Fibroblast of skin of left biceps (primary cell): ENCODE measurements at places on chromosomes 12 and 14.

GRCh38 chr12:79073506-79073905 is 208.9 kb downstream of the SYT1 start:
- DNase-seq: no peak

GRCh38 chr14:100109594-100109955 is 44.4 kb downstream of the EVL start:
- DNase-seq: no peak

- DNase-seq: no peak
These were observed 176.6 kb upstream of the KITLG start for GRCh38 chr12:88756917-88757316.

DNA sequence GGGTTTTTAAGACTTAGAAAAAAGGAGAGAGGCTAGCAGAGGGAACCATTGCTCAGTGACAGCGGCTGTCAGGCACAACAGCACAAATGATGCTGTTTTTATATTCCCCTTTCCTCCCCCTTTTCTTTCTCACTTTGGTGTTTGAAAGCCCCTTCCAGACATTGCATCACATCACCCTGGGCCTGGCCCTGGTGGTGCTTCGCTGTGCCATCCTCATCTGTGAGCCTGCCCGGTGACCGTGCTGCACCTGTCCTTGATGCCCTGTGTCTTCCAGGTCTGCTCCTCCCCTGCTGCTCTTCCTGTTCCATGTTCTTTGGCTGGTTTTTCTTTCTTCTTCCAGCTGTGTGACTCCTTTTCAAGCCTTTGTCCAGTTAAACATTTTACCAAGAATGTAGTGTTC is 24.8 kb downstream of the KLC1 start:
- DNase-seq: no peak

DNA sequence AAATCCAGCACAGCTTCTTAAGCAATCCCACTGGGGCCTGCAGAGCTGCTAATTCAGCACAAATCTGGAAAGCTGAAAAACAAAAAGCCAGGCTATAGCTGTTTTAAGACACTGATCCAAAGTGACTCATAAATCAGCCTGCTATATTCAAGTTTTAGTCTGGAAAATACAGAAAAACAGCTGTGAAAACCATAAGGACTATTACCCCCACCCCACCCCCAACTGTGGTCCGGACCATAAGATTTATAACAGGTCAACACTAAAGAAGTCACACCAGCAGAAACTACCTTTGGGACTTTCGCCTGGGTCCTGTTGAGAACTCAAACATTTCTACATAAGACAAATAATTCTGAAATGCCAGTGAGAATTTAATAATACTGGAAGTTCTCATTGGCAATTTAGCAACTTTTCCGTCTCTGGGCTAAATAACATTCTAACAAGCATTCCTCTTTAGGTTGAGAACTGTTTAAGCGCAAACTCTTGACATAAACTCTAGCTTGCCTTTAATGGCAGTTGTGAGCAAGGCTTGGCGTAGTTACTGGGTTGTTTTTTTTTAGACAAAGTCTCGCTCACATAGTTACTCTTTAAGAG is 3.3 kb downstream of the LRIG3 start:
- DNase-seq: peak; percentile 88

DNA sequence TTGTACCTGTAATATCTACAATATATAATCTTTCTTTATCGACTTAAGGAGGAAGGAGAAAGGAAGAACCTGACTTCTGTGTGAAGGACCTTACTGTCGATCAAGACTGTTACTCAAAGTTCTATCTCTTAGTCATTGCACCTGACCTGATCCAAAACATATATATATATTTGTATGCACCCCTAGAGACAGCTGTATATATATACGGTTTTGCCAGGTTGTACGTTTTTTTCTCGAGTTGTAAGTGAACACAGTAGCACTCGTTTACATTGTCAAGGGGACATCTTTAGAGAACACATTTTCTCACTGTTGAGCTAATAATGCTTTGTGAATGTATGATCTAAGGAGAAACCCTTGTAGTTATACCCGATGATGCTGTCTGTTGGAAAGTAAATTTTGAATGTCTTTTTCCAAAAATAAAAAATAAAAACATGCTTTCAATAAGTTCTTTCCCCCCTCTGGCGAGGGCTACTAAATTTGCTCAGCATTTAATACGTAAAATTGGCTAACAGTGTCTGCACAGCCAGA is 536 bp upstream of the SLC35E3 start:
- no peak for DNase-seq

DNA sequence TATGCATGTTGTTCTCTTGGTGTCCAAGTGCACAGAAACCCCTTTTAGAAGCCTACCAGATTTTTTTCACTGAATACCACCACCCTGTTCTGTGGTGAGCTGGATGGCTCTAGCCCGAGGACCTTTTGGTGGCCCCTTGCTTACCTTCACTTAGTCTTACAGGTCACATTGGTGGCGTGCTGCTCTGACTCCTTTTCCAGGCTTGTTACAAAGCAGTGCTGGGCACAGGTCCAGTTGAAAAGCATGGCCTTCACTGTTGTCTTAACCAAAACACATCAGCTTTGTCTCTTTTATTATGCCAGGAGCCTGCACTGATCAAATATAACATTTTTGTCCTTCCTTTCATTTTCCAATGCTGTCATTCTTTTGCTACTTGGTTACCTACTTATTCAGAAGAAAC is 43.6 kb upstream of the ARHGAP5 start:
- DNase-seq: no peak

- no peak for DNase-seq
These were observed 2.2 kb upstream of the ATXN3 start for GRCh38 chr14:92108345-92109254.

DNA sequence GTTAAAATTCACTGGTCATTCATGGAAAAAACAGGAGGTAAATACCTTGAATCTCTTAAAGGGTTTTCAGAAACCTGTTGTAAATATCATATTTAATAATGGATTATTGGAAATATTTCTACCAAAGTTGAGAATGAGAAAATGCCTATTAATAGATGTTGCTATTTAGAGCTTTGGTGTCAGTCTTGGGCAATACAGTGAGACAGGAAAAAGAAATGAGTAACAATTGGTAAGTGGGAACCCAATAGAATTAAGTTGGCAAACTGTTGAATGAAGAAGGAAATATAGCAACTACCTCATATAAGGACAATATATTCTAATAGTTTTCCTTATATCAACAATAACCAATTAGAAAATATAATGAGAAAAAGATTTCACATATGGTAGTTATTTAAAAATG is 78.0 kb downstream of the ATF7IP start:
- no peak for DNase-seq

DNA sequence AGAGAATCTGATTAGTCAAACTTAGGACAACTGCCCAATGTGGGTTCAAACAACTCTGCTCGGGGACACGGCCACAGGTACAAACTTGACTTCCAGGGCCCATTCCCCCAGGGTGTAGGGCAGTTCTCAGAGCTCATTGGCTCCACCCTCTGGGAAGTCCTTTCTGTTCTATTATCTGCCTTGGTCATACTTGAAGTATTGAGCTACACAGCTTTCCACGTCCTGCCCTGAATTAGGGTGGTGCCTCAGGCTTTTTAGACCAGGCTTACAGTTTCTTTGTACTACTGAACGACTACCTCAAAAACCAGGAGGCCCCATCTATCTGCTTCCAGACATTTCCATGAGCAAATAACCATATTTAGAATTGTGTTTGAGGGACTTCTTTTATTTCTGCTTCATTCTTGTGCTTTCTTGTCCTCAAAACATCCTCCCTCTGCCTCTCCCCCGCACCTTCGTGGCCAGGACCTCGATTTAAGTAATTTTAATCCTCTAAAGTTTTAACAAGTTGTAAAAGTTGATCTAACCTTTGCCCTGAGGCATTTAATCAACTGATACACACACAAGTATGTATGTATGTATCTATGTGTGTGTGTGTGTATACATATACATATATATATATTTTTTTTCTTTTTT is 281.7 kb upstream of the AMIGO2 start:
- DNase-seq: no peak

DNA sequence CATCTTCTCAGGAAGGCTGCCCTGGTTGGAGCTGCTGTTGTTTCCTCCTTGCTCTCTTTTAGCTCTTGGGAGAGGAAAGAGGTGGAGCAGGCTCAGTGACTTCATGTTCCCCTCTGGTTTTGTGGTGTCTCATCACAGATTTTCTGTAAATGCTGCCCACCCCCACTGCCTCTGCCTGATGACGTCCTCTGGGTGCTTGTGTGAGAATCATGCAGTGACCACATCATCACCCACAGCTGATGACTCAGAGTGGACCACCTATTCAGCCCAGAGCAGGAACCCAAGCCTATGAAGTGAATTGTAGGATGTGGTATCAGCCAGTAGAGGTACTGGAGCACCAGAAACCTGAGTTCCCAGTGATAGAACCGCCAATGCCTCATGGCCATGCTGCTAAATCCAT is at the start of gene GZMB:
Gene GZMB, minus strand, starts transcription at position 33 of the 400 bp plus-strand sequence. Its CDS starts 30 bp downstream, at position 3.
- DNase-seq: no peak
